Common myeloid progenitor, CD34-positive (primary cell): ENCODE measurements at places on chromosomes 1 and 21.
A peak's percentile ranks its signal among the peaks of the same experiment; 100 is the strongest.

DNA sequence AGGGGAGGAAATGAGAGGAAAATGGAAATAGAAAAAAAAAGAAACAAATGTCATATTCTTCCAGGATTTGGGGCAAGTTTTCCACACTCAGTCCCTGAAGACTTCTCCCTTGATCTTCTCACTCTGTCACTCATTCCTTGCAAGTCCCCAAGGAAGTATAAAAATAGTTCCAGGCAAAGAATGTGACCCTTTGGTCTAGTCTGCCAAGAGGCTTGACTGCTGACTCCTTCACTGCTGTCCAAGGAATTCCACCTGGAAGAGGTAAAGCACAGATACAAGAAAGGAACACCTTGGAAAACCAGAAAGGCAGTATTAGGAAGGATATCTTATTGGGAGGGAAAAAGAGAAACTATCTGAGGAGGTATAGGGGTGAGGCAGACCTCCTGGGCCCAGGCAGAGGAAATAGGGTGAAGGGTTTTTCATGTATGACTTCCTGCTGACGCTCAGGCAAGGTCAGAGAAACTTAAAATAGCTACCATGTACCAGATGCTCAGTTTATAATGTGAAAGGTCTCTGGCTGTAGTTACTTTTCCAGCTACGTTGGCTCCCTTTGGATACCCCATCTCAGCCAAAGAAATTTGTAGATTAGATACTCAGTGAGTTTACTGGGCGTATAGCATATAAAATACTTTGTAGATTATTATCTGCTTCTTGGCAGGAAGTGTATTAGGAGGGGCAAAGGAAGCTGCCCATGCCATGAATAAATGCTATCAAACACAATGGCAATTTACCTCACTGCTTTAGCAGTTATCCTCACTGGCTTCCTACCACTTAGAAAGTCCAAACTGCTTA, 2.0 kb upstream of the GJA5 start:
- DNase-seq = peak; percentile 3

DNA sequence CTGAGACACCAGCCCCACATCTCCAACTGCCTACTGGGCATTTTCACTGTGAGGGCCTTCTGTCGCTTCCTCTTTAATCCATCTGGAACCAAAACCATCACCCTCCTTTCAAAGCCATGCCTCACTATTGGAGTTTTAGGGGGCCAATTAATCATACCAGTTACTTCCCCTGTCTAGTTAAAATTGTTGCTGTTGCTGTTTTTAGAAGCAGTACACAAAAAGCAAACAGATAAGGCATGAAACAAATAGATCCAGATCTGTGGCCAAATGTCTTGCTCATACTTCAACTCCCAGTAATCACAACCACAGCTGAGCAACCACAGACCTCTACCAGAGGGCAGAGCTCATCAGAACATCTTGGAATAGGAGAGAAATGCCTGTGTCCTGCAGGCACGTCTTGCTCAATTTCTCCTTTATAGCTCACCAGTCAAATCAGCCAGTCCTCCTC, 133.8 kb upstream of the C1orf105 start:
- peak; percentile 88 for DNase-seq

DNA sequence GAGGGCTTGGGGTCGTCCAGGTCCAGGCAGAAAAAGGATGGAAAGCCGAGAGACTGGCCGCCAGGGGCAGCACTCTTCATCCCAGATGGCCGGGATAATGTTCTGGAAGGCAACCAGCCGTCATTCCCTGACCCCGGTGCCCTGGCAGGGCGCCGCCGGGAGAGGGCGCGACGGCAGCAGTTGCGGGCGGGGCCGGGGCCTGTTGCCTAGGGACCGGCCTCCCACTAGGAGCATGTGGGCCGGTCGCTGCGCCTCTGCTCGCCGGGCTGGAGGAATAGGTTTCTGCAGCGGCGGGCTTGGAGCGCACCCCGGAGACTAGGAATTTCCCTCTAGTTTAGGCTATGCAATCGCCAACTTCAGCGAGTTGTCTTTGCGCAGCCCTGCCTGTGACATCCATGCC, 11.0 kb downstream of the DMRTB1 start:
- no peak for DNase-seq

- no peak for DNase-seq
Measured at GRCh38 chr1:198160946-198161614, 4.3 kb downstream of the NEK7 start.

- DNase-seq = no peak
Measured at GRCh38 chr1:215891266-215892057, 324.4 kb downstream of the KCTD3 start.

DNA sequence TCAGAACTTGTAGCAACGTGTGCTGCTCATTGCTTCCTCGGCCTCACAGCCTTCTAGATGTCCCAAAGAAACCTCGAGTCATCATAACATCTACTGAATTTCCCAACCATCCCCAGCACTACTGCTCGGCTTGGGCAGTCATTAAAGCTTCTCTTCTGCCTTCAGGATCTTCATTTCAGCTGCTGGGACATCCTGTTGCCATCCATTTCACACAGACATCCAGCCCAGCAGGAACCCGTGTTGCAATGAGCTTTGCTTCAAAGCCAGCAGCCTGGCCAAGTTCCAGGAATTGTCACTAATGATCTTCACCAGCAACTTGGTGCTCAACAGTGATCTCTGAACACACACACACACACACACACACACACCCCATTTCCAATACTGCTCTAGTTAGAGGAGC, 18.5 kb downstream of the WLS start:
- DNase-seq = no peak

GRCh38 chr1:183721041-183721440, 67.9 kb upstream of the APOBEC4 start:
- DNase-seq = no peak

- DNase-seq = no peak
Measured at GRCh38 chr1:38942664-38943428, 1.2 kb upstream of the RHBDL2 start.

GRCh38 chr1:206001476-206001888, 1.7 kb downstream of the RAB7B start:
- peak; percentile 71 for DNase-seq
